ENCODE measurements at places on chromosomes 13 and 19.

- DNase-seq = no peak
Measured at GRCh38 chr13:80313668-80314256, 27.2 kb downstream of the SPRY2 start.

- no peak for DNase-seq
Measured at GRCh38 chr19:37251308-37252229, 33.6 kb downstream of the ZNF383 start.

DNA sequence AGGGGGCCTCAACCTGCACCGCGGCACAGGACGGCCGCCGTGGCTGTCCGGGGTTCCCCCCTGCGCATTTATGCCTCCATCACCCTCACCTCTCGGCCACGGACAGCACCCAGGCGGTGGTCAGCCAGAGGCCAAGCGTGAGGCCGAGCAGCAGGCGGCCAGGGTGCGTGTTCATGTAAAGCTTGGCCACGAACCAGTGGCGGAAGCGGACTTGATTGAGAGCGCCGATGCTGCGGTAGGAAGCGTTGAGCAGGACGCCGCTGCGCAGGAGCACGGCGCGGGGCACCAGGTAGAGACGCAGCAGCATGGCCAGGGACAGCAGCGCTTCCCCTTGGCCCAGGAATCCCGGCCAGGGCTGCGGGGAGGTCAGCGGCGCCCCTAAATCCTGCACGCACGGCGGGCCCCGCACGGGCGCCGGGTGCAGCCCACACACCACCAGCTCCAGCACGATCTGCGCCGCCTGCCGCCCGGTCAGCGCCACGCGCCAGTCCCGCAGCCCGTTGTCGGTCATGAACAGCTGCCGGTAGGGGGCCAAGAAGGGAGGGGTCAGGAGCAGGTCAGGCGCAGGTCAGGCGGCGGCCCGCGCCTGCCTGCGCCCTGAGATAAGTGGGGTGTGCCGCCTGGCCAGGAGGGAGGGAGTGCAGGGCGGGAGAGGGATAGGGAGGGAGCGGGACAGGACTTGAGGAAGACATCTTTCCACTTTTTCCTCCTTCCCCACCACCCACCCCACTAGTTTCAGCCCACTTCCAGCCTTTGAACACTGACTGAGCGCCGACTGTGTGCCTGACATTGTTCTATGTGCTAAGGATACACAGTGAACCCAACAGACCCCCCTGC, 6.5 kb downstream of the KCNN4 start:
- no peak for DNase-seq

DNA sequence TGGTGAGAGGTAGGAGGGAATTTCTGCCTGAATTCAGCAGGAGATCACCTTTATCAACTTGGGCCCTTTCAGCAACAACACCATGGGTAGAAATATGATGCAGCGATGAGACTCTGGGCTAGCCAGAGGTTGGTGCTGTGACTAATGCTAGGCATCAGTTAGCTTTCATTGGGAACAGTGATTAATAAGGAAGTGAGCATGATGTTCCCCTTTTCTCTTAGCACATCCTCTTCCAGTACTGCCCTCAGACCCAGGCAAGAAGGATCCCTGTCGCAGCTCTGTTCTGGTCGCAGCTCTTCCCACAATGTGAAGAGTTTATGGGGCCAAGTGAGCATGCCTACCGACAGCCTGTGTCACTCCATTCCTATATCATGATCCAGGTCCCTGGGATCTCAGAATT, 100.5 kb downstream of the FLT1 start:
- no peak for DNase-seq

DNA sequence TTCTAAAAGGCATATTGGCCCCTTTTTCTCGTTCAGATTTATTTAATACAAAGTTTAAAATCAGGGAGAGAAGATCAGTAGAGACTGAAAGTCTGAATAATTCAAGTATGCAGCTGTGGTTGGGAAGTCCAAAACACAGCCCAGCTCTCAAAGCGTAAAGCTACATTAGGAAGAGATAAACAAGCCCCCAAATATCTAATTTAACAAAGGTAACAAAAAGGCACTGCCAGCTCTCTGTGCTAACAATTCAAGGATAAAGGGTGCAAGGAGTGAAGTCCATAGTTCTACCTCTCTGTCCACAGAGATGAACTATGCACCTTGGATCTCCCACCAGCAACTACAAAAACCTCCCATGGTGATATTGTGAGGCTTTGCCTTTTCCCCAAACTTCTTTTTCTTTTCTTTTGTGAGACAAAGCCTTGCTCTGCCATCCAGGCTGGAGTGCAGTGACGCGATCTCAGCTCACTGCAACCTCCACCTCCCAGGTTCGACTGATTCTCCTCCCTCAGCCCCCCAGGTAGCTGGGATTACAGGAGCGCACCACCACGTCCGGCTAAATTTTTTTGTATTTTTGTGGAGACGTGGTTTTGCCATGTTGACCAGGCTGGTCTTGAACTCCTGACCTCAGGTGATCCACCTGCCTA, 104.4 kb downstream of the LHFPL6 start:
- DNase-seq = no peak

All from stimulated activated CD8-positive, alpha-beta memory T cell treated with anti-CD3 and anti-CD28 coated beads, Interleukin-12 subunit alpha, Interleukin-12 subunit beta, amount 100 ng/mL, for 1 hour (primary cell).